G401 (cell line): ENCODE measurements at places on chromosomes 6 and 20. TPM values are rescaled to one million over a fixed set of nuclear protein-coding genes. Genes with fewer than 3 reads are reported as not detected.

LY6G6D gene
- total RNA-seq = not detected in 2 replicates

EGFL8 gene
- 12.9 and 16.5 TPM in 2 replicates for total RNA-seq

TSPO2 gene
- not detected in 2 replicates for total RNA-seq

SRSF12 gene
- total RNA-seq = 4.6 and 8.2 TPM in 2 replicates

KCNK15 gene
- 17.9 TPM in 2 replicates for total RNA-seq

RSPH4A gene
- 0.31 and 1.3 TPM in 2 replicates for total RNA-seq

RIMS1 gene
- not detected in 2 replicates for total RNA-seq

C2 gene
- total RNA-seq = 0.98 and 3.7 TPM in 2 replicates

- DNase-seq = no peak
Measured at GRCh38 chr20:34578025-34578424, 19.5 kb downstream of the MAP1LC3A start.

GRCh38 chr6:103122766-103123601 lies 1729.5 kb downstream of the GRIK2 start:
- peak; percentile 67 for DNase-seq

- DNase-seq = no peak
Measured at GRCh38 chr6:15506066-15506465, 156.8 kb downstream of the DTNBP1 start.

DNA sequence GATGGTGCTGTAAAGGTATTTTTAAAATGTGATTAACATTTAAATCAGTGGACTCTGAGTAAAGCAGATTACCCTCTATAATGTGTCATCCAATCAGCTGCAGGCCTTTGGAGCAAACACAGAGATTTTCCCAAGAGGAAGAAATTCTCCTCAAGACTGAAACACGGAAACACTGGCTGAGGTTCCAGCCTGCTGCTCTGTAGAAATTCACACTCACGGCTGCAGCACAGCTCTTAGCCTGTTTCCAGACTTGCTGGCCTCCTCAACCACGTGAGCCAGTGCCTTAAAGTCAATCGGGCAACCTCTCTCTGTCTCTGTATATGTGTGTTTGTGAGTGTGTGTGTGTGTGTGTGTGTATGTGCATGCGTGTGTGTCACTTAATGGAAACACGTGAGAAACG lies 41.1 kb downstream of the PDE10A start:
- DNase-seq = no peak

- DNase-seq = no peak
Measured at GRCh38 chr6:44327760-44328159, 14.6 kb upstream of the AARS2 start.

DNA sequence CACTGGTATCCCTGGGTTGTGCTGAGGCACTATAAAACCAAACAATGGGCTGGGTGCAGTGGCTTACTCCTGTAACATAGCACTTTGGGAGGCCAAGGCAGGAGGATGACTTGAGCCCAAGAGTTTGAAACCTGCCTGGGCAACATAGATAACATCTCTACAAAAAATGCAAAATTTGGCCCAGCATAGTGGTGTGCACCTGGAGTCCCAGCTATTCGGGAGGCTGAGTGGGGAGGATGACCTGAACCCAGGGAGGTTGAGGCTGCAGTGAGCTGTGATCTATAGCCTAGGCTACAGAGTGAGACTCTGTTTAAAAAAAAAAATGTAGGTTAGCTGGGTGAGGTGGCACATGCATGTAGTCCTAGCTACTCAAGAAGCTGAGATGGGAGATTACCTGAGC lies 7.7 kb upstream of the SLC4A11 start:
- no peak for DNase-seq

DNA sequence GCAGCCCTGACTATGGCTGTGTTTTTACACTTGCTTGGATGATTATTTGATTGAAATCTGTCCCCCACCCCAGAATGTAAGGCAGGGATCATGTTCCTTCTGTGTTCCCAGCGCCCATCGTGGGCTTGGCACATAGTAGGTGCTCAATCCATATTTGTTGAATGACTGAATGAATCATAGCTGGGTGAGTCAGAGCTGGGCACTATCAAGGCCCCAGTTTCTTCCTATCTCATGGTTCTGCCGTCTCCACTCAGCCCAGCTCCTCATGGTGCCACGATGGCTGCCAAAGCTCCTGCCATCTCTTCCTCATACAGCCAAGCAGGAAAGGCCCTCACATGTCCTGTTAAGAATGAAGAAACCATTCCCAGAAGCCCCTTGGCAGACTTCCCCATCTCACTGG lies 29.0 kb downstream of the CEBPB start:
- DNase-seq = no peak

GRCh38 chr6:40439026-40439800 lies 148.0 kb downstream of the LRFN2 start:
- no peak for DNase-seq

GRCh38 chr6:68025764-68026163 lies 609.3 kb upstream of the ADGRB3 start:
- no peak for DNase-seq

DNA sequence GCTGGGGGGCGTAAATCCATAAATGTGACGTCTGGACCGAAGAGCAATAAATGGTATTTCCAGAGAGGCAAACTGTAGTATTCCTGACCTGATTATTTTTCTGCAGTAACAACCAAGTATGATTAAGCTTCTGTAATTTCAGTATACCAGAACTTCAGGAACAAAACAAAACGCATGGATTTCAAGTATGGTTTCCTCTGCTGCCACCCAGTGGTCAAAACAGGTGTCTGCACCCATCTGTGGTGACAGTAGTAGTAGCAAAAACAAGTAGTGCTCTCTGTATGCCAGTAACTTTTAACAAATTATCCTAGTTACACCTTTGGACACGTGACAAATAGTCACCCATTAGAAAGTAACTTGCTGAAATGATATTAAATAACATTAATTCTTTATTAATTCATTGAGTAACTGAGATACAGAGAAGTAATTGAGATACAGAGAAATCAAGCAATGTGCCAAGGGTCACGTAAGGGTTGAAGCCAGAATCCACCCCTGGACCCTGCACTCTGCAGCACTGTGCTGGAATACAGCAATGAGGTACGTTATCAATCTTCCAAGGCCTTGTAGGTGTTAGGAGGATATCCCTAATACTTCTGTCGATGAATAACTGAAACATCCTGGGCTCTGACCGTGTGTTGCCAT lies 7.9 kb downstream of the CALHM4 start:
- peak; percentile 79 for DNase-seq

DNA sequence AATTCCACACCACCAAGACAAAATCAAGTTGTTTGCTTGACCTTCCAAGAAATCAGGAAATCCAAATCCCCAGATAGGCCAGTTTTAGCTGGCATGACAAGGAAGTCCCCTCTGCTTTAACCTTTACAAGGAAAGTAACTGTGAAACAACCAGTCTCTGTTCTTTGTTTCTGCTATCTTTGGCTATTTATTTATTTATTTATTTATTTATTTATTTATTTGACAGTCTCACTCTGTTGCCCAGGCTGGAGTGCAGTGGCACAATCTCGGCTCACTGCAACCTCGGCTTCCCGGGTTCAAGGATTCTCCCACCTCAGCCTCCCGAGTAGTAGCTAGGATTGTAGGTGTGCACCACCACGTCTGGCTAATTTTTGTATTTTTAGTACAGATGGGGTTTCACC lies 14.5 kb upstream of the GMNN start:
- DNase-seq = no peak

DNA sequence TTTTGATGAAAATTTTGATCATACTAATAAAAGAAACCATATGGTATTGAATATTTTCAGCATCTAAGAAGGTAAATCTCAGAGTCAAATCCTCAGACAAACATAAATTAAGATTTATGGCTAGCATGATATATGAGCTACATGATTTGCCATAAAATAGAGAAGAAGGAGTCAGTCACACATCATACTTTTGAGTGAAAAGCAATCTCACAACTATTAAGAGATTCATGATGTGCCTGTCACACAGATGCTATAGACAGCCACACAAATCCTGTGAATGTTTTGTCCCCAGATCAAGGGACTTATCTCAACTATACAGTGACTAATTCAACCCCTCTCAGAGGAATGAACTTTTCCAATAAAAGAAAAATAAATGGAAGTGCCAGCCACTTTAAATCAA lies 85.7 kb downstream of the BTBD9 start:
- DNase-seq = no peak

GRCh38 chr20:10132387-10132786 lies 86.2 kb upstream of the SNAP25 start:
- DNase-seq = no peak

GRCh38 chr6:5403609-5404008 lies 142.3 kb downstream of the FARS2 start:
- no peak for DNase-seq

- DNase-seq = no peak
Measured at GRCh38 chr6:45710304-45710821, 305.3 kb downstream of the CLIC5 start.

- peak; percentile 8 for DNase-seq
Measured at GRCh38 chr6:19432966-19433498, 404.1 kb upstream of the ID4 start.

DNA sequence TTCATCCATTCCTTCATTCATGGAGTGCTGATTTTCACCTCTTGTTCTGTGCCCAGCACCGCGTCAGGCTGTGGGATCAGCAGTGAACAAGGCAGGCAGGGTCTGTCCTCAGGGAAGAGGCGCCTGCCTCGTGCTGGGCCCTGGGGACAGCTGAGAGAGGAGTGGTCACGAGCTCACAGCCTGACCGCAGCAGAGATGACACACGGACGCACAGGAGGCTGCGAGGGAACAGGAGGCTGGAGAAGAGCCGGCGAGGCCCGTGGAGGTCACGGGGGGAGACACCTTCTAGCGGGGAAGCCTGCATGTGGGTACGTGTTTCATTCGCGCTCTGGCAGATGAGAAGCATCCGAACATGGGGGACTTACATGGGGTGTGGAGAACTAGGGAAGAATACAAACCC lies 27.5 kb downstream of the PXDC1 start:
- no peak for DNase-seq

GRCh38 chr20:5078399-5078958 lies 41.3 kb downstream of the PCNA start:
- no peak for DNase-seq

DNA sequence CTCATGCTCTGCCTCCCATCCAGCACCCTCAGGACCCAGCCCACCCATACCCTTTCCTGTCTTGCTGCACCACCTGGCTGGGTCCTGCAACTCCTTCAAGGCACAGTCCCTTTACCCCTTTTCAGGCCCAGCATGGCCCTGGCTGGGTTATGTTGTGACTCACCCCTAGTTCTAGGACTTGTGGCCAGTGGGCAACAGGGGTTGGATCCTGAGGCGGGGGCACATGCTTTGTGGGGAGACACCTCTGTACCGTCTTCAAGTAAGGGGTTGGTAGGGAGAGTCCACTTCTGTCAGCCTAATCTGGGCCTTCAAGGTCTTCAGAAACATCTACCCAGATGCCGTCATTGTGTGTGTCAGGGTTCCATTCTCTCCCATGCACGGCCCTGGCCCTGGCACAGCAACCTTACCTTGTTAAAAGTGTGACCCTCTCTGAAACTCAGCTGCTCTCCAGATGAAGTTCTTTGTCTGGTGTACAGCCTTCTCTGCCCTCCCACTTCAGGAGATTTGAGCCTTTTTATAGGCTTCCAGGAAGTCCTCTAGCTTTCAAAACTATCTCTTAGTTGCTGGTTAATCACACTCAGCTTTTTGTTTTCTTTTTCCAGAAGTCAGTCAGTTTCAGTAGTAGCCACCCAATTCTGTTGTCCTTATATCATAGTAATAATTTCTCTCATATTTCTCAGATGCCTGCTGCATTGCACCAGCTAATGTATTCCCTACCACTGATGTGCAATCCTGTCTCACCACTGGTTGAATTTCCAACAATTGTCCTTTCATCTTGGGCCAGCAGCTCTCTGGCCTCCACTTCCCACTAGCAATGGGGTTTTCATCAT lies 107.3 kb downstream of the NRN1 start:
- no peak for DNase-seq

DNA sequence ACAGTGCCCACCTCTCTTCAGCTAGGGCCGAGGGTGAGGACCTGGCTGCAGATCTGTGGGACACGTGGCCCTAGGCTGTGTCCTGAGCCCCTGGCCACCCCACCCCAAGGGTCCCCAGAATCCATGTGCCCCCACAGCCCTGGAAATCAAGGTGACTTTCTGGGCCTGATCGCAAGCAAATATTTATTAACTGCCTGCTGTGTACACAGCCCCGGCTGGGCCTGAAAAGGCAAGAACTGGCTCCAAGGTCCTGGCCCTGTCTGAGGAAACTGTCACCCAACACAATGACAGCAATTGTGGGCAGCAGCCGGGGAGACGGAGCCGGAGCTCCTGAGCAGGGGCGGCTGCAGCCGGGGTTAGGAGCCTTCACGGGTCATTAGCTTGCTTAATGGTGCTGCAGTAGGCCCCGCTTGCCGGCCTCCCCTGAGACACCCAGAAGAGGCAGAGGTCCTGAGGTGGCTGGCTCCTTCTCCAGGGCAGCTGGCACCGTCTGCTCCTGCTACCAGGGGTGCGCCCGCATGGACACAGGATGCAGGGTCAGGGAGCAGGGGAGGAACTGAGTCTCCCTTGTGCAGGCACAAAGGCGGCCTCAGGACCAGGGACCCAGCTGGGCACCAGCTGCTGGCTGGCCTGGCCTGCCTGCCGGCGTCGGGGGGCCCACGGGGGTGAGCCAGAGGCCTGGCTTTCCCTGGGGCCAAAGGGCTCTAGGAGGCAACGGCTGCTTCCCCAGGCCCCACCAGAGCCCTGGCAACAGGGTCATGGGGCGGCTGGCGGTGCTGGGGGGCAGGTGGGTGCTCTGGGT lies 24.1 kb downstream of the NPEPL1 start:
- DNase-seq = no peak

DNA sequence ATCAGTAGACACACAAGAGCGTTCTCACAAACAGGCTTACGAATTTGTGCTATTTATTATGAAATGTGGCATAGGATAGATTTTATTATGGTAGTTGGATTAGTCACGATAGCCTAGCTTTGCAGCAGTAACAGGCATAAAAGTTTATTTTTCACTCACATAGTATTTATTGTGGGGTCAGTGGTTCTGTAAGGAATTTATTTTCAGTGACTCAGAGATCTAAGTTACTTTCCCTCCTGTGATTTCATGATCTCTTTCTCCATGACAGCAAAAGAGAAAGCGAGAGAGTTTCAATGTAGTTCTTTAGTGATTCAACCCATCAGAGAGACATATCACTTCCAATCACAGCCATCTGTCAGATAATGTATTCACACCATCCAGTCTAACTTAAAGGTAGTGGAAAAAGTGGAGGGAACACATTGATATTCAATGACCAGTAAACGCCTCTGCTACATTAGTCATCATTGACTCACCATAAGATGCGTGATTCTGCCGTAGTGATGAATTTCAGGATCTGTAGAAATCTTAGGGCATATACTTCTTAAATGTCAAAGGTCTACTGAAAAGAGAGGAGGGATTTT lies 605.5 kb downstream of the HDGFL1 start:
- no peak for DNase-seq
